ENCODE measurements at places on chromosomes 13 and 19.

- no peak for DNase-seq
Observed at GRCh38 chr13:44796597-44797490, 192.4 kb downstream of the NUFIP1 start.

GRCh38 chr19:47896019-47896418 is 9.9 kb upstream of the SULT2A1 start:
- no peak for DNase-seq

- no peak for DNase-seq
Observed at GRCh38 chr13:38868870-38869269, 121.8 kb downstream of the STOML3 start.

DNA sequence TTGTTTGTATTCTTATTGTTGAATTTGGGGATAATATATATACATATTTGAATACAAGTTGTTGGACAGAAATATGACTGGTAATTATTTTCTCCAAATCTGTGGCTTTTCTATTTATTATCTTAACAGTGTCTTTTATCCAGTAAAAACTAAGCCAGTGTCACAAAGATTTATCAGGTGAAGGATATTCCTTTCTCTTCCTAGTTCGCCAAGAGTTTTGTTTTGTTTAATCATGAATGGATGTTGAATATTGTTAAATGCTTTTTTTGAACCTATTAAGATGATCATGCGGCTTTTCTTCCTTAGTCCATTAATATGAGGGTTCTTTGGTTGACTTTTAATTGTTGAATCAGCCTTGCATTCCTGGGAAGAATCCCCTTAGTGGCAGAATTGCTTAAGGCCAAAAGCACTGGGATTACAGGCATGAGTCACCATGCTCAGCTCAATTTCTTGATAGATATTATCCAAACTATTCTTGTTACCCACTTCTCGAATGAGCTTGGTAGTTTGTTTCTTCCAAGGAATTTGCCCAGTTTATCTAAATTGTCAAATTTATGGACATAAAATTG is 53.3 kb downstream of the TEX26 start:
- DNase-seq: peak; percentile 74

DNA sequence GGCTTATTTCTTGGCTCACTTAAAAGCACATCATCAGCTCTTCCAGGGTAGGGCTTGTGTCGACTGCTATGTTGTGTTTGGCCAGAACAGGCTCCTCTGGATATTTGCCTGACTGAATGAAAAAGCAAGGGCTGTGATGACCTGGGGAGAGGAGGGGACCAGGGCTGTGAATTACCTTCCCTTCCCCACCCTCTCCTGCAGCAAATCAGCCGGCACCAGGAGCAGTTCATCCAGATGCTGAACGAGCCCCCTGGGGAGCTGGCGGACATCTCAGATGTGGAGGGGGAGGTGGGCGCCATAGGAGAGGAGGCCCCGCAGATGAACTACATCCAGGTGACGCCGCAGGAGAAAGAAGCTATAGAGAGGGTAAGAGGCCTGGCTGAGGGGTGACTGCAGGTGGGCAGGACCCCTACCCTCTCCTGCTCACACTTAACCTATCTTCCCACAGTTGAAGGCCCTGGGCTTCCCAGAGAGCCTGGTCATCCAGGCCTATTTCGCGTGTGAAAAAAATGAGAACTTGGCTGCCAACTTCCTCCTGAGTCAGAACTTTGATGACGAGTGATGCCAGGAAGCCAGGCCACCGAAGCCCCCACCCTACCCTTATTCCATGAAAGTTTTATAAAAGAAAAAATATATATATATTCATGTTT is 4.4 kb downstream of the GADD45GIP1 start:
- peak; percentile 81 for DNase-seq

DNA sequence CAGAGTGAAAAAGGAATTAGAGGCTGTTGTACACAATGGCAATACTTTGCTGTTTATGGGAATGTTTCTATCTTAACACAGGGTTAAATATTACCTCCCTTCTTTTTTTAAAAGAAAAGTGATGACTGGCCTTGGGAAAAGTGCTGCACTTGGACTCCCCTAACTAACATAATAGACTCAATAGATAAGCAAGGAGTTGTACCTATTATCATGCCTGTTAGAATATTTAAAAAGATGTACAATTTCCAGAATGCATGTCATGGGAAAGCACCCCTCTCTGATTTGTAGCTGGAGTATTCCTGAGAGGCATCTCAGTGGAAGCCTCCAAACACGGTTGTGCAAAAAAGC is 79.3 kb upstream of the GPC6 start:
- DNase-seq: no peak

Measured in fibroblast of skin of right biceps (primary cell).